ENCODE measurements at places on chromosomes 7 and 10. TPM values are rescaled to one million over a fixed set of nuclear protein-coding genes. Genes with fewer than 3 reads are reported as not detected.
A peak's percentile ranks its signal among the peaks of the same experiment; 100 is the strongest.

Gene CTAGE4
- total RNA-seq: not detected

DNA sequence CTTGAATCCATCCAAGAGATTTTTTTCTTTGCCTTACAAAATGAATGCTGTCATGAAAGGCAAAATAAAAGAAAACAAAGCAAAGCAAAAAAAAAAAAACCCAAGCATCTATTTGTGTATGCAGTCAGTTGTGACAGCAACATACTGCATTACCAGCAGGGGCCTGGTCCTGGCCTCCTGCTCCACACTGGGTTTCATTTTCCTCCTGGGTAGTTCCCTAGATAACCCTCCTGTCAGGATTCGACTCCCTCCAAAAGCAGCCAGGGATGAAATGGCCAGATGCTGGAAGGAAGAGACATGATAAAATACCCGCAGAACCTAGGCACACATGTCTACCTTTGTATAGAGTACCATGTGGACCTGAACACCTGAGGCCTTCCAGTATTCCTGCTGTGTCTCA lies 148.6 kb downstream of the NRCAM start:
- H3K36me3 ChIP-seq: no peaks in the 10 kb centered on the region
- no peak overlapping the region for H3K4me3 ChIP-seq
- no peaks in the 10 kb centered on the region for H3K4me1 ChIP-seq
- H3K27ac ChIP-seq: no peak overlapping the region
- DNase-seq: no peak

GRCh38 chr7:98520356-98520951 lies 96.6 kb upstream of the NPTX2 start:
- H3K36me3 ChIP-seq: no peaks in the 10 kb centered on the region
- H3K27me3 ChIP-seq: peaks cover 8% of the 10 kb centered on the region
- no peak overlapping the region for H3K4me3 ChIP-seq
- no peaks in the 10 kb centered on the region for H3K4me1 ChIP-seq
- no peak overlapping the region for H3K27ac ChIP-seq

Gene CPVL
- not detected for total RNA-seq

DNA sequence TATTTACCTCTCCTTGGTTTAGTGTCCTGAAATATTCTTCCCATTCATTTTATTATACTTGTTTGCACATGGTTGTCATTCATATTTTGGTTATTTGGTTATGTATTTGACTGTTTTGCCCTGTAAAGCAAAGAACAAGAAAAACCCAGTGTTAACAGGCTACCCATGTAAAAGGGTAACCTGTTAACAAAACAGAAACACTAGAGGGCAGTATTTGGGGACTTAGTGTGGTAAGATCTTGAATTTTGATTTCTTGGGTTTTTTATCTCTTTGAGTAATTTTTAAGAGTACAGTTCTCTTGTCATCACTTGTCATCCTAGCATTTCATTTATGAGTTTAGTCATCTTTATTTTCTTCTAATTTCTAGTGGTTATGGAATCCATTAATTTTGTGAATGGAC lies 51.3 kb downstream of the POLL start:
- H3K4me1 ChIP-seq: no peaks in the 10 kb centered on the region
- DNase-seq: peak; percentile 13
- H3K36me3 ChIP-seq: no peaks in the 10 kb centered on the region

- H3K4me1 ChIP-seq: no peaks in the 10 kb centered on the region
- no peak for DNase-seq
- H3K27me3 ChIP-seq: peaks cover 7% of the 10 kb centered on the region
- H3K27ac ChIP-seq: no peak overlapping the region
- H3K4me3 ChIP-seq: no peak overlapping the region
Observed at GRCh38 chr7:44218418-44219201, 17.8 kb downstream of the YKT6 start.

Gene HYAL4
- total RNA-seq: not detected

- H3K4me1 ChIP-seq: no peaks in the 10 kb centered on the region
- H3K4me3 ChIP-seq: no peak overlapping the region
- no peaks in the 10 kb centered on the region for H3K36me3 ChIP-seq
- no peak overlapping the region for H3K27ac ChIP-seq
- no peak for DNase-seq
Observed at GRCh38 chr10:121078672-121079102, 227.5 kb downstream of the WDR11 start.

All from HFFc6 (cell line).